ENCODE measurements at places on chromosomes 2 and 18. TPM values are rescaled to one million over a fixed set of nuclear protein-coding genes. Genes with fewer than 3 reads are reported as not detected.

- H3K27ac ChIP-seq: no peak overlapping the region
- no peaks in the 10 kb centered on the region for H3K27me3 ChIP-seq
- no peak for DNase-seq
Observed at GRCh38 chr2:8216397-8216796, 465.5 kb upstream of the ID2 start.

GRCh38 chr2:9952856-9953503 is 1.5 kb downstream of the GRHL1 start:
- no peak overlapping the region for H3K4me3 ChIP-seq
- H3K27ac ChIP-seq: no peak overlapping the region
- H3K4me1 ChIP-seq: no peaks in the 10 kb centered on the region
- no peak for DNase-seq
- no peaks in the 10 kb centered on the region for H3K36me3 ChIP-seq
- no peaks in the 10 kb centered on the region for H3K27me3 ChIP-seq

RAB17 gene
- 0.10 TPM for polyA plus RNA-seq

GRCh38 chr2:156170929-156171328 is 161.6 kb downstream of the NR4A2 start:
- H3K36me3 ChIP-seq: no peaks in the 10 kb centered on the region
- no peaks in the 10 kb centered on the region for H3K27me3 ChIP-seq
- no peak overlapping the region for H3K27ac ChIP-seq

AQP12B gene
- not detected for polyA plus RNA-seq

GRCh38 chr18:31680831-31681568 is 3.4 kb downstream of the B4GALT6 start:
- H3K4me1 ChIP-seq: peaks cover 11% of the 10 kb centered on the region
- no peak overlapping the region for H3K27ac ChIP-seq
- no peak overlapping the region for H3K4me3 ChIP-seq
- no peaks in the 10 kb centered on the region for H3K27me3 ChIP-seq

HK2 gene
- polyA plus RNA-seq: 15.1 TPM

DNA sequence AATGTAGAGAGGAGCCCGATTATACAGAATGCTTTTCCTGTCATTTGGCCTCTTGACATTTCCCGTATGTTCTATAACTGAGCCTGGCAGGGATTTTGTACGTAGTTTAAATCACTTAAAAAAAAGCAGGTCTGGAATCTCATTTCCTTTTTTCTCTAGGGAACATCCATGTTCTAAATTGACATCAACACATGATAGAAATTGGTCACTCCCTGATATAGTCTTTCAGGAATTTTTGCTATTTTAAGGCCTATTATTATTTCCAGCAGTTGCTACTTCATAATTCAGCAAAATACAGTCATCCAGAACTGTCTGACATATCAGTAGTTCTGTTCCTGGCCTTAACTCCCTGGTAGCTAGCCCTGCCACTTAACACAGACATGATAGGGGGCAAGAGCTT is 565.7 kb upstream of the ZEB2 start:
- no peak overlapping the region for H3K4me3 ChIP-seq
- no peaks in the 10 kb centered on the region for H3K27me3 ChIP-seq
- H3K27ac ChIP-seq: peak overlapping the region; percentile 56

DNA sequence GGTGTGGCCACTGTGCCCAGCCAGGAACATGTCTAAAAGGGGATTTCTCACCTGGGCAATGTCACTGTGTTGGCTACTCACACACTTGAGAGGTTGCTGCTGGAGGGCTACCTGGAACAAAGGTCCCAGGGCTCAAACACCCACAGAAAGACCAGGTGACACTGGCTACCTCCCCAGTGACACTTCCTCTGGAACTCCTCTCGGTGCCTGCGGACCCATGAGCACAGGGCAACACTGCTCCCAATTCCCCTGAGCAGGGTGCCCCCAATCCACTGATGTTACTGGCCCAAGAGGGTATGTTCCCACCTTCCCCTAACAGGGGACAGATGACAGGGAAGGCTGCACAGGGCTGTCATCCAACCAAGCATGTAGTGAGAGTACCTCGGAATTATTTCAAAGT is 5.8 kb downstream of the NPPC start:
- DNase-seq: no peak
- peaks cover 6% of the 10 kb centered on the region for H3K4me1 ChIP-seq
- 0 out of 2 replicates have a peak, but pooled peaks cover 13% of the 10 kb centered on the region for H3K27me3 ChIP-seq
- no peak overlapping the region for H3K4me3 ChIP-seq
- H3K36me3 ChIP-seq: no peaks in the 10 kb centered on the region
- no peak overlapping the region for H3K27ac ChIP-seq

MAPK4 gene
- 0.02 TPM for polyA plus RNA-seq

ADGRF3 gene
- 0.10 TPM for polyA plus RNA-seq

GRCh38 chr2:163123526-163123925 is 285.0 kb upstream of the KCNH7 start:
- no peak overlapping the region for H3K27ac ChIP-seq
- H3K4me3 ChIP-seq: no peak overlapping the region
- DNase-seq: no peak
- H3K27me3 ChIP-seq: no peaks in the 10 kb centered on the region
- no peaks in the 10 kb centered on the region for H3K4me1 ChIP-seq

DNA sequence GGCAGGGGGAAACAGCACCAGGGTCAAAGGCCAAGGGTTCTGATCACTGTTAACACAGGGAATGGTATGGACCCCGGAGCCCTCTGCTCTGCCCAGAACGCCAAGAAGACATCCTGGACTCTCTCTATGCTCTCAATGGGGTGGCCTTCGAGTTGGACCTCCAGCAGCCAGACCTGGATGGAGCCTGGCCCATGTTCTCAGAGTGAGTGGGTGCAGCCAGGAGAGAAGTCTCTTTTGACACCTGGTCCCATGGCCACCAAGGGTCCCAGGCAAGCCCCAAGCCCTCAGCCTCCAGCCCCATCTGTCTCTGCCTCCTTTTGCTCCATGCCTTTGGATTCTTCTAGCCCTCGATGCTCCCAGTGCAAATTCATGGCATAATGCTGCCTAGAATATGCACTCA is 4.1 kb downstream of the RUFY4 start:
- no peak for DNase-seq
- H3K27ac ChIP-seq: no peak overlapping the region
- H3K4me3 ChIP-seq: no peak overlapping the region
- no peaks in the 10 kb centered on the region for H3K36me3 ChIP-seq
- peaks cover 5% of the 10 kb centered on the region for H3K4me1 ChIP-seq

- no peak overlapping the region for H3K27ac ChIP-seq
- no peak for DNase-seq
Observed at GRCh38 chr18:63869851-63870250, 17.7 kb upstream of the SERPINB2 start.

DNA sequence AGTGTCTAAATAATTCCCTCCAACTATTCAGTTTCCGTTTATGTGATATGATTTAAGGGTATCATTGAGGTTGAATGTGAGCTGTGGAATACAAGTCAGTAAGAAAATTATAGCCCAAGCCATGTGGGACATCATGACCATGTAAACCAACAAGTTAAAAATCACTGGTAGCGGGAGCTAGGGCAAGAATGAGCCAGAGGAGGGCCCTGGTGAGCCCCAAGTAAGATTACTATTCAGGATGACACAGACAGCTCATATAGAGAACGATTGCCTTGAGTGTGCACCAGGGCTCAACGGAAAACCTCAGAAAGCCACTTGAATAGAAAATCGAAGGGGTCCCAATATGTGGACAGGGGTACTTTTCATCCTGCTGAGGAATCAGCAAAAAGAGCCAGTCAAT is 87.8 kb upstream of the RBMS1 start:
- no peak overlapping the region for H3K4me3 ChIP-seq
- H3K27ac ChIP-seq: peak overlapping the region; percentile 83
- H3K36me3 ChIP-seq: no peaks in the 10 kb centered on the region
- DNase-seq: no peak
- no peaks in the 10 kb centered on the region for H3K27me3 ChIP-seq

GRCh38 chr18:23918395-23919032 is 96.0 kb upstream of the TTC39C start:
- no peak overlapping the region for H3K27ac ChIP-seq
- no peaks in the 10 kb centered on the region for H3K36me3 ChIP-seq
- H3K4me3 ChIP-seq: no peak overlapping the region
- DNase-seq: peak; percentile 54

DNA sequence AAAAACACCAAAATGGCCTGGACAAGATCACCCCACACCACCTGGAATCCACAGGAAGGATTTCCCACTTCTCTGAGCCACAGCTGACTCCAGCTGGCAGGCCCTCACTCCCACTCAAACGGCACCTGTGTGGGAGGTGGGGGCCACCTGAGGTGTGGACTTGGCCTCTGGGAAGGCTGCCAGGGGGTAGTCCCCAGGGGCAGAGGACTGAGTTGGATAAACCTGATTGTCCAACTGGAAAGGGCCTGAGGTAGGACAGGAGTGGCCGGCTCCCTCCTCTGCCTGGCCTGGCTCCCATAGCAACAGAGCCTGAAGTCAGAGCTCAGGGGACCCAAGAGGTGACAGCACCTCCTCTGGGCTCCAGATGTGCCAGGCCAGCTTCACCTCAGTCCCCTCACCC is 300.2 kb downstream of the CELF4 start:
- no peaks in the 10 kb centered on the region for H3K4me1 ChIP-seq
- no peaks in the 10 kb centered on the region for H3K36me3 ChIP-seq
- no peak overlapping the region for H3K27ac ChIP-seq
- H3K27me3 ChIP-seq: no peaks in the 10 kb centered on the region

DNA sequence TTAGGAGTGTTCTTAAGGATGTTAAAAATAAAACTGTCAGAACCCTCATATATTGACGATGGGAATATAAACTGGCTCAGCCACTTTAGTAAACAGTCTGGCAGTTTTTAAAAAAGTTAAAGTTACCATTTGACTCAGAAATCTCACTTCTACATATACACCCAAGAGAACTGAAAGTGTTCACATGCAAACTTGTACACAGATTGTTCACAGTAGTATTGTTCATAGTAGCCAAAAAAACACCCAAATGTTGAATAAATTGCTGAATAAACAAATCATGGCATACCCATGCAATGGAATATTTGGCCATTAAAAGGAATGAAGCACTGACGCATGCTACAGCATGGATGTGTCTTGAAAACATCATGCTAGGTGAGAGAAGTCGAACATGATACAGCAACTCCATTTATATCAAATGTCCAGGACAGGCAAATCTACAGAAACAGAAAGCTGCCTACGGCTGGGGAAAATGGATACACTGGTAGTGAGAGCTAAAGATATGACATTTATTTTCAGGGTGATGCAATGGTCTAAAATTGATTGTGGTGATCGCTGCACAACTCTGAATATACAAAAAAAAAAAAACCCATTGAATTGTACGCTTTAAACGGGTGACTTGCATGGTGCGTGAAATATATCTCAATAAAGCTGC is 10.1 kb downstream of the RPL31 start:
- DNase-seq: no peak
- H3K27me3 ChIP-seq: no peaks in the 10 kb centered on the region
- H3K4me1 ChIP-seq: no peaks in the 10 kb centered on the region

DNA sequence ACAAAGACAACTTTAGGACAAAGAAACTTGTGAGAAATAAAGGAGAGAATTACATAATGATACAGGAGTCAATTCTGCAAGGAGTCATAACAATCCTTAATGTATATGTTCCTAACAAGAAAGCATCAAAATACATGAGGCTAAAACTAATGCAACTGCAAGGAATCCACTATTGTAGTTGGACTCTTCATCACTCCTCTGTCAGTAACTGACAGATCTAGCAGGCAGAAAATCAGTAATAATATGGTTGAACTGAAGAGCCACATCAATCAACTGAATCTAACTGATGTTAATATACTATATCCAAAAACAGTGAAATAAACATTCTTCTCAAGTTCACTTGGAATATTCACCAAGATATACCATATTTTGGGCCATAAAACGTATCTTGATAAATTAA is 1806.4 kb upstream of the CELF4 start:
- H3K4me1 ChIP-seq: no peaks in the 10 kb centered on the region
- H3K27me3 ChIP-seq: no peaks in the 10 kb centered on the region
- no peaks in the 10 kb centered on the region for H3K36me3 ChIP-seq
- no peak overlapping the region for H3K27ac ChIP-seq
- DNase-seq: no peak
- no peak overlapping the region for H3K4me3 ChIP-seq

GRCh38 chr2:173708806-173709205 is 256.4 kb downstream of the SP3 start:
- no peaks in the 10 kb centered on the region for H3K27me3 ChIP-seq
- no peaks in the 10 kb centered on the region for H3K36me3 ChIP-seq
- no peak overlapping the region for H3K27ac ChIP-seq
- no peaks in the 10 kb centered on the region for H3K4me1 ChIP-seq
- no peak for DNase-seq

- peak within 1 kb of the TSS; percentile 88 for H3K27ac ChIP-seq
- H3K27me3 ChIP-seq: no peaks in the 10 kb centered on the region
- H3K4me1 ChIP-seq: 0 out of 2 replicates have a peak, but pooled peaks cover 4% of the 10 kb centered on the region
- peaks cover 13% of the 10 kb centered on the region for H3K36me3 ChIP-seq
Observed at GRCh38 chr2:61888267-61889055, at the start of gene CCT4. Gene CCT4, minus strand, starts transcription at chr2:61888656. Its CDS starts 149 bp downstream, at chr2:61888507.

DNA sequence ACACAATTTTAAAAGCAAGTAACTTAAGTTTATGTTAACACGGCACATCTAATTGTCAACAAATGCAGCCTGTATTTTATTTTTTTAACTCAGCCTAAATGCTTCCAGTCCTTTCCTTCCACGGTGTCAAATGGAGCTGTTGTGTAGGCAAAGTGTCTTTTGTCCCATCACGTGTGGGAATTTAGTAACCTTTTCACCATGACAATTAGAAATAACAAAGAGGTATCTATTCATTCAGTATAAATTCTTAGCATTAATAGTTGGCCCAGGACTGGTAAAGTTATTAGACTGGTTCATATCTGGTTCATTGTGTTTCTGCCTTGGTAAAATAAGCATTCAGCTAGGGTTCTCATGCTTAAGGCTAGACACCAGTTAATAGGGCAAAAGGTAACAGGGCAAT is 47.9 kb downstream of the FRZB start:
- no peaks in the 10 kb centered on the region for H3K36me3 ChIP-seq
- no peak for DNase-seq
- H3K4me3 ChIP-seq: no peak overlapping the region
- H3K27me3 ChIP-seq: no peaks in the 10 kb centered on the region
- H3K27ac ChIP-seq: no peak overlapping the region

GRCh38 chr2:133175926-133176325 is 392.3 kb downstream of the NCKAP5 start:
- H3K36me3 ChIP-seq: no peaks in the 10 kb centered on the region
- H3K4me3 ChIP-seq: no peak overlapping the region
- H3K27ac ChIP-seq: no peak overlapping the region
- H3K27me3 ChIP-seq: no peaks in the 10 kb centered on the region
- no peak for DNase-seq
- H3K4me1 ChIP-seq: no peaks in the 10 kb centered on the region

- no peak for DNase-seq
- H3K27ac ChIP-seq: no peak overlapping the region
- no peak overlapping the region for H3K4me3 ChIP-seq
- no peaks in the 10 kb centered on the region for H3K27me3 ChIP-seq
- H3K36me3 ChIP-seq: peaks cover 77% of the 10 kb centered on the region
Observed at GRCh38 chr2:26196683-26197418, 24.0 kb downstream of the GAREM2 start.

- H3K4me1 ChIP-seq: no peaks in the 10 kb centered on the region
- no peak overlapping the region for H3K27ac ChIP-seq
- no peak overlapping the region for H3K4me3 ChIP-seq
- no peaks in the 10 kb centered on the region for H3K27me3 ChIP-seq
- DNase-seq: no peak
Observed at GRCh38 chr2:168449419-168449818, 6.7 kb upstream of the CERS6 start.

- H3K27ac ChIP-seq: no peak overlapping the region
- no peaks in the 10 kb centered on the region for H3K36me3 ChIP-seq
- H3K4me1 ChIP-seq: no peaks in the 10 kb centered on the region
- no peak overlapping the region for H3K4me3 ChIP-seq
Observed at GRCh38 chr2:34729845-34730244, 1130.7 kb upstream of the FAM98A start.

Measured in SK-N-SH (cell line).